ENCODE measurements at places on chromosomes 12 and 14. TPM values are rescaled to one million over a fixed set of nuclear protein-coding genes. Genes with fewer than 3 reads are reported as not detected.

GRCh38 chr14:24701062-24701461 is 67.1 kb upstream of the GZMB start:
- DNase-seq, result no peak
- H3K4me3 ChIP-seq, result no peak overlapping the region
- no peak overlapping the region for H3K27ac ChIP-seq
- no peaks in the 10 kb centered on the region for H3K27me3 ChIP-seq
- no peaks in the 10 kb centered on the region for H3K36me3 ChIP-seq

- H3K4me1 ChIP-seq, result peaks cover 16% of the 10 kb centered on the region
These were observed 8.3 kb upstream of the GPR162 start for GRCh38 chr12:6813363-6813762.

GRCh38 chr12:96183734-96184370 is 10.3 kb upstream of the ELK3 start:
- DNase-seq, result no peak
- no peaks in the 10 kb centered on the region for H3K4me1 ChIP-seq
- H3K27ac ChIP-seq, result no peak overlapping the region
- H3K4me3 ChIP-seq, result no peak overlapping the region

The PLEKHG7 gene
- not detected for total RNA-seq

All from neural progenitor cell (in vitro differentiated cells).